Progenitor cell of endocrine pancreas (in vitro differentiated cells): ENCODE measurements at places on chromosomes 16 and 17. TPM values are rescaled to one million over a fixed set of nuclear protein-coding genes. Genes with fewer than 3 reads are reported as not detected.

DNA sequence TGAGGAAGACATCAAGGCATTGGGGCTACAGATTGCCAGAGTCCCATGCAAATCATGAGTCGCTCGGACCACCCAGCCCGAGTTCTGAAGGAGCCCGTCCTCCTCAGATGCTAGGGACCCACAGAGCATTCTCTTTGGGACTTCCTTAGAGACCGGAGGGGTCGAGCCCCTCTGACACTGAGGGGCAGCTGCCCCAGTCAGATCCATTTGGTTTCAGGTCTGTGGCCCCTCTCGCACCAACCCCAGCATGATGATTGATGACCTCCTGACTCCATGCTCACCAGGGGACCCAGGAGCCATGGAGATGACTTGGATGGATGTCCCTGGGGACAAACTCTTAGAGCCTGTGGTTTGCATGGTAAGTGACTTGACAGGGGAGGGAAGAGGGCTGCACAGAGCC is 8.0 kb downstream of the PDF start:
- H3K27me3 ChIP-seq, result no peaks in the 10 kb centered on the region
- no peak overlapping the region for H3K4me3 ChIP-seq
- DNase-seq, result no peak
- H3K27ac ChIP-seq, result no peak overlapping the region
- H3K36me3 ChIP-seq, result peaks cover 23% of the 10 kb centered on the region
- peaks cover 4% of the 10 kb centered on the region for H3K4me1 ChIP-seq

- peak overlapping the region; percentile 94 for H3K27ac ChIP-seq
- DNase-seq, result no peak
- H3K27me3 ChIP-seq, result no peaks in the 10 kb centered on the region
- no peaks in the 10 kb centered on the region for H3K36me3 ChIP-seq
- peak overlapping the region; percentile 54 for H3K4me3 ChIP-seq
- H3K4me1 ChIP-seq, result peaks cover 45% of the 10 kb centered on the region
These were observed 8.7 kb downstream of the ENPP7 start for GRCh38 chr17:79739148-79740062.

GRCh38 chr17:82445542-82445941 is 5.0 kb downstream of the CYBC1 start:
- H3K36me3 ChIP-seq, result peaks cover 4% of the 10 kb centered on the region
- peaks cover 5% of the 10 kb centered on the region for H3K4me1 ChIP-seq
- no peak overlapping the region for H3K27ac ChIP-seq
- no peaks in the 10 kb centered on the region for H3K27me3 ChIP-seq
- DNase-seq, result no peak

- H3K4me1 ChIP-seq, result peaks cover 5% of the 10 kb centered on the region
- no peak for DNase-seq
- no peak overlapping the region for H3K4me3 ChIP-seq
These were observed 1.2 kb upstream of the ATP2A1 start for GRCh38 chr16:28876973-28877654.

GRCh38 chr16:12674071-12674470 is 129.6 kb downstream of the CPPED1 start:
- peaks cover 11% of the 10 kb centered on the region for H3K4me1 ChIP-seq
- H3K4me3 ChIP-seq, result no peak overlapping the region
- H3K27ac ChIP-seq, result no peak overlapping the region
- peaks cover 5% of the 10 kb centered on the region for H3K36me3 ChIP-seq

DNA sequence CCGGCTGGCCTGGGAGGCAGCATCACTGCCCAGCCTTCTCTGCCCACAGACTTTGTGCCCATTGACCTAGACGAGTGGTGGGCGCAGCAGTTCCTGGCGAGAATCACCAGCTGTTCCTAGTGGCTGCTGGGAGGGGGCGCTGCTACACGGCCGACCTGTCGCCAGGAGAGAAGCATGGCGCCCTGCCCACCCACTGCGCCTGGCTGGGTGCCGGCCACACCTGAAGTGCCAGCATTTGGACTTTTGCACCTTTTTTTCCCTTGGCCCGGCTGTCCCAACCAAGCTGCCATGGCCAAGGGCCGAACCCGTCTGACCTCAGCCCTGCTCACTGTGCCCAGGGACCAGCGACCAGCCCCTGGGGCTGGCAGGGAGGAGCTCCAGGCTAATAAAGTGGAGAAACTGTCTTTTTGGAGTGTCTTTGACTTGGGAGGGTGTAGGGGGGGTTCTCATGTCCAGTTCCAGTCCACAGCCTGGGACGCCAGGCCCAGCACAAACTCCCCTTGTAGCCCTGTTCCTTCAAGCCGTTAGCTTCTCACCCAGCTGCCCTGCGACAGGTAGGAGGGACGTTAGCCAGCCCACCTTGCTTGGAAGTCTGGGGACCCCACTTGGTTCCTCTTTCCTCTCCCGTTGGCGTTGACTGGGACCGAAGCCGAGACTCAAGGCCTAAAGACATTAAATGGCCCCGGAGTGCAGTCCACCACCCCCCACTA is 939 bp upstream of the WDR90 start:
- H3K27me3 ChIP-seq, result no peaks in the 10 kb centered on the region
- peak overlapping the region; percentile 89 for H3K27ac ChIP-seq
- H3K36me3 ChIP-seq, result peaks cover 2% of the 10 kb centered on the region
- H3K4me1 ChIP-seq, result peaks cover 4% of the 10 kb centered on the region
- DNase-seq, result no peak

DNA sequence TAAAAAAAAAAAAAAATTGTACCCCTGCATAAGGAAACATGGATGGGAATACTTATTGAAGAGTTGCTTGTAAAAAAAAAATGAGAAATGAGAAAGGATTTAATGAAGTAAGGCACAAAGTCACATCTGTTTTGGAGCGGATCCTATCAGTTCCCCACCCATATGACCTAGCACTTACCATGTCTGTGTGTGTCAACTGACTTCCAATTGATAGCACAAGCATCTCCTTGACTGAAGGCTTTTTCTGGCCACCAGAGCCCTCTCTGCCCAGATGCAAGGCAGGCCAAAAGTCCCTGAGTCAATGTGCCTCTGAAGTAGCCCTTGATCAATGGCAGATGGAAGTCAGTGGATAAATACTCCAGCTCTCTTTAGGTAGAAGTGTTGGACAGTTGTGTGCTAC is 13.4 kb upstream of the NLK start:
- H3K36me3 ChIP-seq, result no peaks in the 10 kb centered on the region
- peaks cover 3% of the 10 kb centered on the region for H3K4me1 ChIP-seq
- no peak overlapping the region for H3K4me3 ChIP-seq
- DNase-seq, result no peak
- no peaks in the 10 kb centered on the region for H3K27me3 ChIP-seq
- H3K27ac ChIP-seq, result no peak overlapping the region

DNA sequence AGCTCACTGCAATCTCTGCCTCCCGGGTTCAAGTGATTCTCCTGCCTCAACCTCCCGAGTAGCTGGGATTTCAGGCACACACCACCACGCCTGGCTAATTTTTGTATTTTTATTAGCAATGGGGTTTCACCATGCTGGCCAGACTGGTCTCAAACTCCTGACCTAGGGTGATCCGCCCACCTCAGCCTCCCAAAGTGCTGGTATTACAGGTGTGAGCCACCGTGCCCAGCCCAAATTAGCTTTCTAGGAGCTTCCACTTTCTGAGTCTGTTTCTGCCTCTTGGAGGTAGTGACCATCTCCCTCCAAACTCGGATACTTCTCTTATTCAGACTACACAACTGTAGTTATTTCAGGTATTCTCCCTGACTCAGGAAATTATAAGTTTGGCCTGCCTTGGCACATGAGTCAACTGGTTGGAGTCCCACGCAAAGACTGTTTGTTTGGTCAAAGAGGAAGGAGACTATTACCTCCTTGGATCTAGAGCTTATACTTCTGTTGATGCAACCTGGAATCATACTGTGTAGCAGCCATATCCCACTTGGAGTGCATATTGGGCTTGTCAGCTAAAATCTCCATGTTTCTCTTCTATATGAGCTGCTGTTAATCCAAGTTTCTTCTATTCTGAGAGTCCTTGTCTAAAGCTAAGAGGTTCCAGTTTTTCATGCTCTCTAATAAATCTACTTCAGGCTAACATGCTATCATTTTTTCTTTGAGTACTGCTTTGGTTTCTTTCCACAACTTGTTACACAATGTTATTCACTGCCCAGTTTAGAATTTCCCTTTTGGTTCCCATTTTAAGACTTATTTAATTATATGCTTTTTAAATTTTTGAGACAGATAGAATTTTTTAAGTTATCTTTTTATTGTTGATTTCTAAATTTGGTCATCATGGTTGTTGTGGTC is 7.5 kb downstream of the IL4R start:
- no peaks in the 10 kb centered on the region for H3K36me3 ChIP-seq
- peaks cover 9% of the 10 kb centered on the region for H3K4me1 ChIP-seq
- H3K4me3 ChIP-seq, result no peak overlapping the region
- no peak for DNase-seq

ASIC2 gene
- 0.29 and 1.2 TPM in 2 replicates for total RNA-seq

TEX19 gene
- 0.24 TPM in 1 of 2 replicates, not detected in the other for total RNA-seq

MRPL58 gene
- 26.5 and 26.8 TPM in 2 replicates for total RNA-seq

TBX2 gene
- total RNA-seq, result 1.1 and 3.6 TPM in 2 replicates

DNASE1L2 gene
- 1.7 and 2.1 TPM in 2 replicates for total RNA-seq

MEIOC gene
- total RNA-seq, result 0.69 and 0.86 TPM in 2 replicates
